Iris pigment epithelial cell (primary cell): ENCODE measurements at places on chromosomes 16 and 17.
A peak's percentile ranks its signal among the peaks of the same experiment; 100 is the strongest.

- DNase-seq = no peak
Observed at GRCh38 chr16:55651841-55652824, 3.7 kb upstream of the SLC6A2 start.

- DNase-seq = peak; percentile 9
Observed at GRCh38 chr17:20315821-20316220, 151.5 kb downstream of the LGALS9B start.

DNA sequence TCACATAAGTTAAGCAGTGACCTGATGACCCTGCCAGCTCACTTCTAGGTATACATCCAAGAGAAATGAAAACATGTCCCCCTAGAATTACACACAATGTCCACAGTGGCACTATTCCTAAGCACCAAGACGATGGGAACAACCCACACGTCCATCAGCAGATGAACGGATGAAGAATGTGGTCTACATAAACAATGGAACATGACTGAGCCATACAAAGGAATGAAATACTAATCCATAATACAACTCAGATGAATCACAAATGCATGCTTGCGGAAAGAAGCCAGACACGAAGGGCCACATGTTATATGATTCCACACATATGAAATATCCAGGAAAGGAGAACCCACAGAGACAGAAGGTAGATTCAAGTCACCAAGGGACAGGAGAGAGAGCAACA lies 17.4 kb downstream of the USP22 start:
- DNase-seq = peak; percentile 77

DNA sequence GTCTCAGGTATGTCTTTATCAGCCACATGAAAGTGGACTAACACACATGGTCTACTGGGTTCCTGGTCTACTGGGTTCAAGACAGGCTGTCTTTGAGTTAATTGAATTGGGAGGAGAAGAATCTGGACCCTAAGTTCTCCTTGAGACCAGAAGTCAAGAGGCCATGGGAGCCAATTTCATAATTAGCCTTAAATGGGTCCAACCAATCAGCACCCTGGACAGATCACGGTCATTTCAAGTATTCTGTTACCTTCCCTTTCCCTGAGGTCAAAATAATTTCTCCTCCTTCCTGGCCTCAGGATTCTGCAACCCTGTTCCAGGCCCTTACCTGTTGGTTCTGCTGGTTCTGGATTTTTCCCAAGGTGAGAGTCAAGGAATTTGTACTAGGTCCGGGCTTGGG lies 23.8 kb downstream of the OSBPL7 start:
- DNase-seq = peak; percentile 12

DNA sequence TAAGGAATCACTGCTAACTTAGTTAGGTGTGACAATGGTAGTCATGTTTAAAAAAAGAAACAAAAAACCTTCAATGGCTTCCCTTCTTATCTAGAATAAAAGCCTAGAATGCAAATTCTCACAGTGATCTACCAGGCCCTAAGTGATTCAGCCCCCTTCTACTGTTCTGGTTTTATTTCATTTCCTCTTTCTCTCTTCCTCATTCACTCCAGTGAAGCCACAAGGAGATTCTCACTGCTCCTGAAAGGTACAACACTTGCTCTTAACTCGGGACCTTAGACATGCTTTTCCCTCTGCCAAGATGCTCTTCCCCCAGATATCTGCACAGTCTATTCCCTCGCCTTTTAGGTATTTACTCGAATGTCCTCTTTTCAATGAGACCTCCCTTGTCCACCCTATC lies 3.7 kb downstream of the PIGS start:
- no peak for DNase-seq

GRCh38 chr16:67936880-67937605 lies 393 bp upstream of the PSMB10 start:
- DNase-seq = no peak

DNA sequence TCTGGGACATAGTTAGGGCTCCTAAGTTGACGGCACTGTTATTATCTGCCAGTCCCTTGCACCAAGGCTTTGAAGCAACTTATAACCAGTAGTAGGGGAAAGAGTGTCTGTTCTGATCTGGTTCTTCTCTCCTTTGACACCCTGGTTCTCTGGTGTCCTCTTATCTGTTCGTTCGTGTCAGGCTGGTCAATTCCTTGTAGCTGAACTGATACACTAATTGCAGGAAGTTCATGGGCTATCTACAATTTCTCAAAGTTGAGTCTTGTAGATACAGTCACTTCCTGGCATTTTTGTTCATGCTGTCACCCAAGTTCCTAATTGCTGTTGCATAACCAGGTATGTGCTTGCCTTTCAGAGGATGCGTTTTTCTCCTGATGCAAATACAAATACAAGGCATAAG lies 17.3 kb upstream of the MYO1D start:
- no peak for DNase-seq

GRCh38 chr16:53084746-53085334 lies 30.0 kb downstream of the CHD9 start:
- DNase-seq = no peak

GRCh38 chr16:84475643-84476240 lies 28.7 kb downstream of the MEAK7 start:
- no peak for DNase-seq

GRCh38 chr17:51493206-51493605 lies 232.9 kb downstream of the UTP18 start:
- no peak for DNase-seq

DNA sequence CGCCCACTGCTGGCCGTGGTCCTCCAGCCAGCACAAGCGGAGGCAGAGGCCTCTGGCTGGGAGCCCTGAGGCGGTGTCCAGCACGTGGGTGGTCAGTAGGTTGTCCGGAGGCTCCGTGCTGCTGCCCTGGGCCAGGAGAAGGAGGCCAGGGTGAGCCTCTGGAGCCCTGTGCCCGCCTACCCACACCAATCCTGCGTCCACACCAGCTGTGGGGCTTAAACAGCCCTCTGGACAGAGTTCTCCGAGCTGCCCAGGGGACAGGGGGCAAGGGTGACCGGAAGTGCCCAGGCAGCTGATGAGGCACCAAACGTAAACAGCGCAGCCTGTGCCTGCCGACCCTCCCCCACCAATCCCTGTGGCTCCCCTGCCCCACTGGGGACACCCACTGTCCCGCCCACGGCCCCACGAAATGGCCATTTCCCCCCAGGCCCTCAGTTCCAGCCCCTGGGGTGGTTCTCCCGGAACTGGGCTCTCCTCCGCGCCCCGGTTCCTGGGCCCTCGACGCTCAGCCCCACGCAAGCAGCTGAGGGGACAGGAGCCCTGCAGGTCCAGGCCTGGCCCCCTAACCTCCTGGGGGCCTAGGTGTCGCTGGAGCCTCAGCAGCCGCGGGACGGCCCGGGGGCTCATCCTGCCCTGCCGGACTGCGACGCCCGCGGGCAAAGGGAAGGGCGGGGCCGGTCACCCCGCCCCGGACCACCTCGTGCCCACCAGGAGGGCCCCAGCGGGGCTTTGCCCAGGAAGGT lies 27.9 kb upstream of the DBNDD1 start:
- DNase-seq = peak; percentile 70

- no peak for DNase-seq
Observed at GRCh38 chr16:79842197-79842596, 241.7 kb upstream of the MAF start.

- DNase-seq = peak; percentile 61
Observed at GRCh38 chr16:80924372-80924978, 82.2 kb downstream of the CMC2 start.

GRCh38 chr16:82874672-82875071 lies 247.9 kb downstream of the CDH13 start:
- DNase-seq = no peak

- DNase-seq = no peak
Observed at GRCh38 chr17:45035848-45036247, 15.6 kb downstream of the DCAKD start.

GRCh38 chr16:89449726-89450335 lies 40.5 kb downstream of the ANKRD11 start:
- DNase-seq = peak; percentile 35

- DNase-seq = no peak
Observed at GRCh38 chr16:12519986-12520385, 283.7 kb downstream of the CPPED1 start.

- peak; percentile 92 for DNase-seq
Observed at GRCh38 chr16:66382966-66383299, 16.4 kb downstream of the CDH5 start.
